Activated B cell treated with CpG ODN at 0.5 μM for 24 hours (primary cell): ENCODE measurements at places on chromosomes 5 and 9. TPM values are rescaled to one million over a fixed set of nuclear protein-coding genes. Genes with fewer than 3 reads are reported as not detected.

The OR1Q1 gene
- not detected in 2 replicates for total RNA-seq

The TMOD1 gene
- total RNA-seq = 1.2 and 1.9 TPM in 2 replicates

The C8G gene
- 0.69 and 3.4 TPM in 2 replicates for total RNA-seq

The DNLZ gene
- 27.1 and 28.9 TPM in 2 replicates for total RNA-seq

The ARID3C gene
- total RNA-seq = not detected in 2 replicates

The DMRT3 gene
- total RNA-seq = not detected in 2 replicates

The FRRS1L gene
- total RNA-seq = not detected in 2 replicates

The HTR4 gene
- not detected in 2 replicates for total RNA-seq

The LHFPL2 gene
- 11.0 and 12.0 TPM in 2 replicates for total RNA-seq

The ZNF622 gene
- total RNA-seq = 35.5 and 39.5 TPM in 2 replicates

The RMRP gene
- total RNA-seq = 8,247 and 9,516 TPM in 2 replicates

The PCDHGA1 gene
- 0.20 and 0.29 TPM in 2 replicates for total RNA-seq

The ELAVL2 gene
- total RNA-seq = not detected in 2 replicates

The ACTBL2 gene
- not detected in 2 replicates for total RNA-seq

GRCh38 chr5:112316006-112316405 lies 103.1 kb downstream of the EPB41L4A start:
- no peak for DNase-seq

DNA sequence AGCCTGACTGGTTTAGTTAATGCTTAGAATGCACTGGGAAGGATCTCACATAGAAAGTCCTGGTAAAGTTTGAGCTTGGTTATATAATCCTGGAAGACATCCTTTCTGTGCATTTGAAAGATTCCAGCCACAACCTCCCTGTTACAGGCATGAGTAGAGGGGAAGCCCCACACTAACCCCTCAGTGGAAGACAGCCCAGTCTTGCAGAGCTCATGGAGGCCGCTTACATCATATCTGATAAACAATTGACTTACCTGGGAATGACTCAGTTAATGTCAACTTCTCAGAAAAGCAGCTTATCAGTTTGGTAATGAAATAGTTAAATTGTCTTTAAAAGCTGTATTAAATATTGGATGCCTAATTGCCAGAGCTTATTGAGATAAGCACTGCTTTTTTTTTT lies 28.1 kb upstream of the PDE8B start:
- DNase-seq = no peak

DNA sequence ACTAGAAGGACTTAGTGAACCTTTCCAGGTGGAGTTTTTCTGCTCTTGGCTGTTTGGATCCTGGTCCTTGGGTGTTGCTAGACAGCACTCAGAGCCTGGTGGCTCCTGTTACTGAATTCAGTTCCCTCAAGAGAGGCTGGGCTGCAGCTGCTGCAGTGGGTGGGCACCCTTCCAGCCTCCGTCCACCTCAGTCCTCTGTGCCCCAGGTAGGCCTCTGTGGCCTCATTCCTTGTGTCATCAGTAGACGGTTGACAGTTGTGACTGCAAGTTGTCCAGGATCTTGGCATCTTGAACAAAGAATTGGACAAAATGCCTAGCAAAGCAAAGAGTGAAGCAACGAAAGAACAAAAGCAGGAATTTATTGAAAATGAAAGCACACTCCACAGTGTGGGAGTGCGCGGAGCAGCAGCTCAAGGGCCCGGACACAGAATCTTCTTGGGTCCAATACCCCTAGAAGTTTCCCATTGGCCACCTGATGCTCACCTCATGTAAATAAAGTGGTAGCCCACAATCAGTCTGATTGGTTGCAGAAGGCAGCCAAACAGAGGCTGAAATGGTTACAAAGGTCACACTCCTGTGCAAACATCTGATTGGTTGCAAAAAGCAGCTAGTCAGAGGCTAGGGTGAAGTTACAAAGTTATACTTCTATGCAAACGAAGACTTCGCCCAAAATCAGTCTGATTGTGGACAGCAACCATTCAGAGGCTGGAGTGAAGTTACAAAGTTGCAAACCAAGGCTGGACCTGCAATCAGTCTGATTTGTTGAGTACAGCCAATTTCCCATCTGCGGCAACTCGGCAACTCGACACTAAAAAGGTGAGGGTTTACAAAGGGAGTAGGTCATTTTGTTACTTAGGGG lies 40.1 kb downstream of the F2R start:
- DNase-seq = no peak

- no peak for DNase-seq
These were observed 6.2 kb downstream of the DCANP1 start for GRCh38 chr5:135440916-135441315.

DNA sequence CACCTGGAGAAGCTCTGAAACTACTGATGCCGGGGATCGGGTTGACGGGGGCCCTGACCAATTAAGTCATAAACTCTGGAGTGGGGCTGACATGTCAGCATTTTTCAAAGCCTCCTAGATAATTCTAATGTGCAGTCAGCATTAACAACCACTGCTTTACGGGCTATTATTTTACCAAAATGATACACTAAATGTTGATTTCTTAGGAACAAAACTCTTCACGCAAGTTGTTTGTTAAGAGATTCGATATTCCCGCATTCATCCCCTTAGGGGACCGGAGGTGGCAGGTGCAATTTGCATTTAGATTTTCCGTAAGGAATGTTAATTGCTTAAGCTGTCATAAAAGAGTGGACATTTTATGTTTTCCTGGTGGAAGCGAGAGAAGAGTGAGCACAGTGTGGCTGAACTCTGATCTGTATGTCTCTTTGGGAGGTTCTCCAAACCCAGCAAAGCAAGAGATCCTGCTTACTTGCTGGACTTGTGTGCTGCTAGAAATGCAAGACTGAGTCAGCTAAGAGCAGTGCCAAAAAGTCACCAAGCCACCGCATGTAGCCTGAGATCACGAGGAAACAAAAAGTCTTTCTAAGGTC lies 77.6 kb downstream of the UGCG start:
- no peak for DNase-seq

DNA sequence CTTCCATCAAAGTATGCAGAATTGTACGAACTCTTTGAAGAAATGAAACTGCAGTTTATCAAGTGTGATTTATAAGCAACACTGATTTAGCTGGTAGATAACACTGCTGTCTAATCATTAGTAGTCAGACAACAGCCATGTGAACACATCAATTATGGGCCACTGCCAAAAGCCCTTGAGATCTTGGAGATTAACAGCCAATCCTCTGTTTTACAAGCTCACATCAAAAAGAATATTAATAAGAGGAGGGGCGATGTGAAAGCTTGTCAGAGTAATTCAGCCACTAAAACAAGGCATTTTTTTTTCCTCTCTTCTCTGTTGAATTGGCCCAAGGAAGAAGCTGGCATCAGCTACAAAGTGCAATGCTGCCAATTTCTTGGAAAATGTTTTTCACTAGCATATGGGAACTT lies 28.1 kb downstream of the ZNF608 start:
- no peak for DNase-seq

- no peak for DNase-seq
These were observed 373.0 kb downstream of the ARRDC3 start for GRCh38 chr5:91010090-91010489.

DNA sequence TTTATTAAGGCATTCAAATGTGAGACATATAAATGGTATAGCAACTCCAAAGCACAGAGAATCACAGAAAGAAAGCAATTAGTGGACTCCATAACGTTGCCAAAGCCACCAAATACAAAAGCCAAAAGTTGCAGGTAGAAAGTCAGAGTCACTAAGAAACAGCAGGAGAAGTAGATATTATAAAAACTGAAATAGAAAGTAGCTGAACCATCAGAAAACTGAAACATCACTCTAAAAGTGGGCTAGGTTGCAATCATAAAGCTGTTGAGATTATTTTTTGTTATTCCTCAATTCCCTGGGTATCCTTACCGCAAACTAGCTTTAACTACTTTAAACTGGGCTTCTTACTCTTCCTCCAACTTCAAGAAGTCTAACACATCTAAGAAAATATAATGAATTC lies 108.1 kb upstream of the ARRDC3 start:
- DNase-seq = no peak

GRCh38 chr5:124124711-124125229 lies 612.8 kb downstream of the CSNK1G3 start:
- no peak for DNase-seq

- DNase-seq = no peak
These were observed 97.3 kb upstream of the GOLGA1 start for GRCh38 chr9:125038166-125038565.

DNA sequence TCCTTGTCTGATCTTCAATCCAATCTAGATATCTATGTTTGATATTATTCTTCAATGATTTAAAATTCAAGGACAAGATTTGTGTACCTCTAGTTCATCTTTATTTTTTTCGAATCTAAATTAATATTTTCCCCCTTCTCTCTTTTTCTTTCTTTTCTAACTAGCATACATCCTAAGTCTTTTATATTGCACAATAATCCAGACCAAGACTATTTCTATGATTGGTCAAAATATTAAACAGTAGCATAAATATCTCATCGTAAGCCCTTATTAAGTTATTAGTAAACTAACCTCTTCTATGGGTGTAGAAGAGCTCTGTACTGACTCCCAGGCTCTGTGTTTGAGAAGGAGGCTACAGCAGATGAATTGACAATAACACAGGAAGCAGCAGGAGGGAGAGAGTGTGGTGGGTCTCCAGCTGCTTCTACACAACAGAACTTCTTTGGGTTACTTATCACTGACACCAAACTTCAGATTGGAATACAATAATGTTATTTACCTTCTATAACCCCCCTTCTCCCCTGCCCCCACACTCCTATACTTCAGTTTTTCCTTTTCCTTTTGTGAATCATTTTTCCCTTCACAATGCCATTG lies 11.9 kb upstream of the PLCXD3 start:
- DNase-seq = no peak

- no peak for DNase-seq
These were observed 11.1 kb downstream of the VAV2 start for GRCh38 chr9:133980864-133981588.

DNA sequence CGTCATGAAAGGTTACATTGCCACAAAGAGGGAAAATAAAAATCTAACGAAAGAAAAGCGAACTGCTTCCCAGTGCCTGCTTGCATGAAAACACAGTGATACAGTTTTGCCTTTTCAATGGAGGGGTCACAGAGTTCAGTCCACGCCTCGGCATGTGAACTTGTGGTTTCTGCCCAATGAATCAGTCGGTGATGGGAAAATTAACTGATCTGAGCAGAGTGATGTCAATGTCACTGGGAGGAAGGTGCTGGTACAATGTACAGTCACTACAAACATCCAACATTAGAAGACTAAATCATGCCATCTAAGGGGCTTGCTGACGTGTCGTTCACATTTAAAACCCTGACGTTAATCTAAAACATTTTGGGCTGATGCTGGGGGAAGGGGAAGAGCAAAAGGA lies 151.8 kb upstream of the MSX2 start:
- DNase-seq = no peak

GRCh38 chr9:108800632-108801099 lies 55.1 kb downstream of the ACTL7B start:
- no peak for DNase-seq

DNA sequence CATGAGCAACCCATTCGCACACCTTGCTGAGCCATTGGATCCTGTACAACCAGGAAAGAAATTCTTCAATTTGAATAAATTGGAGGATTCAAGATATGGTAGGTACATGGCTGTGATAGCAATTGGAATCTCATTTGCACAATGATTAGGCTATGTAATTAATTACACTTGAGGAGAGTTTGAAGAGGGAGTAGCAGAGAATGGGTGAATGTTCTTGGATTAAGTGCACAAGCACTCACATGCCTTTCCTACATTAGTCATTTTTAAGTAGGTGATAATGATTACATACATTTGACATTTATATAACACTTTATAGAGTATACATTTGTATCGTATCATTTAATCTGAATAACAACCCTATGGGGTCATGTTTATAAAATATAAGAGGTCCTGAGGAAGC lies 21.1 kb downstream of the ACO1 start:
- DNase-seq = no peak

GRCh38 chr5:169812786-169813185 lies 167.5 kb downstream of the INSYN2B start:
- DNase-seq = no peak

- DNase-seq = no peak
These were observed 145.8 kb upstream of the MEF2C start for GRCh38 chr5:89028595-89029285.

DNA sequence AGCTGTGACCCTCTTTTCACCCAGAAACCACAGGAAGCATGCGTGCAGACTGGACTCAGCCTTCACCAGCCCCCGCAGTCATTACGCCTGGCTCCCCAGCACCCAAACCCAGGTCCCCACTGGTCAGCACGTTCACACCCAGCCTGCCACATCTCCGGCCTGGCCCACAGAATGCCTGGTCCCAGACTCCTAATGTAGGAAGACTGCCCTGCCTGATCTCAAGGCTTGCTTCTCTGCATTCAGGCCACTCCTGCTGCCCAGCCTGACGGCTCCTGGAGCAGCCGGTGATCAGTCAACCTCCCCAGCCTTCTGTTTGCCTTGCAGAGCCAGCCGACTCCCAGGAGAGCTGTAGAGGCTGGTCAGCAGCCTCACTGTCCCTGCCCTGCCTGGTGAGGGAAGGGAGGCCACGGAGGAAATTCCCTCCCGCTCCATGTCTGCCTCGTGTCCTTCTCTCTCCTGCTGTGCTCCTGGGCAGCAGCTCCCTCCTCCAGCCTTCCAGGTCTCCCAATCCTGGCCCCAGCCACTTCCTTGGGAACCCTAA lies 25.4 kb downstream of the ADAMTS2 start:
- no peak for DNase-seq

GRCh38 chr9:137435980-137436760 lies 5.0 kb downstream of the ENTPD8 start:
- no peak for DNase-seq

- no peak for DNase-seq
These were observed 416.3 kb downstream of the SPATA31D1 start for GRCh38 chr9:82404881-82405280.

DNA sequence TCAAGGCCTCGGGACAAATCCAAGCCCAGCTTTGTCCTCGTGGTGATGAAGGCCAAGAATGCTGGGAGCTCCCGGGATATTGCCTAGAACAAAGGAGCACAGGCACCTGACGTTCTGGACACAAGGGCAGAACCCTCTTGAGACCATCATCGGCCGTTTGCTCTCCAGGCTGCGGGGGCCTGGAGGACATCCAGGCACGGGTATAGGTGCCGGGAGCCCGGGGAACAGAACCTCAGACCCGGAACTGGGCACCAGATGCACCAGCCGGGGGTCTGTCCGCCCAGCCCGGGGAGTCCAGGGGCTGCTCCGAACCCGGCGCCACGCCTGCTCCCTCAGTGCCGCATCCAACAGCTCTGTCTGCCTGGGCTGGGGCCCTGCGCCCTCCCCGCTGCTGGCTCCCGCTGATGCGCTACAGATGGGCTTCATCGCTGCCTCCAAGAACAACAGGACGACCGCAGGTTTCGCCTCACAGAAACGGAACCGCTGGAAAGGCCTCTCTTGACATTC lies 88.0 kb downstream of the ADAMTS2 start:
- peak; percentile 11 for DNase-seq
